T follicular helper cell (primary cell): ENCODE measurements at places on chromosomes 7 and 10.

DNA sequence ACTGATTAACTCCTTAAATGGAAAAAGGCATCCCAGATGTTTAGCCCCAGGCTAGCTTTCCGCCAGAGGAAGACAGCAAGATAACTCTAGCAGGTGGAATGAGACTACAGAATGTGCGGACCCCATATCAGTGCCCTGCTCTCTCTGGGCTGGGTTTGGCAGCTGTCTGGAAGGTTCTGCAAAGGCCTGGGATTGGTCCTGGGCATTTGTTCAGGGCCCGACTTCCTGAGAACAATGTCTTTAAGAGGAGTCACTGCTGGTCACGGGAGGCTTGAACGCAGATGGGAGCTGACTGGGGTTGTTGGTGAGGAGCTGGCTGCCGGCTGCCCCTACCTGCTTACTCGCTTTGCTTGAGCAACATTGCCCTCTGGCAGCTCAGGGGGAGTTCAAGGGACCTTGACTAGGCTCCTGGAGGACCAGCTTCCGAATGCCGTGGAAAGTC, 130.6 kb upstream of the BTBD16 start:
- DNase-seq: no peak

DNA sequence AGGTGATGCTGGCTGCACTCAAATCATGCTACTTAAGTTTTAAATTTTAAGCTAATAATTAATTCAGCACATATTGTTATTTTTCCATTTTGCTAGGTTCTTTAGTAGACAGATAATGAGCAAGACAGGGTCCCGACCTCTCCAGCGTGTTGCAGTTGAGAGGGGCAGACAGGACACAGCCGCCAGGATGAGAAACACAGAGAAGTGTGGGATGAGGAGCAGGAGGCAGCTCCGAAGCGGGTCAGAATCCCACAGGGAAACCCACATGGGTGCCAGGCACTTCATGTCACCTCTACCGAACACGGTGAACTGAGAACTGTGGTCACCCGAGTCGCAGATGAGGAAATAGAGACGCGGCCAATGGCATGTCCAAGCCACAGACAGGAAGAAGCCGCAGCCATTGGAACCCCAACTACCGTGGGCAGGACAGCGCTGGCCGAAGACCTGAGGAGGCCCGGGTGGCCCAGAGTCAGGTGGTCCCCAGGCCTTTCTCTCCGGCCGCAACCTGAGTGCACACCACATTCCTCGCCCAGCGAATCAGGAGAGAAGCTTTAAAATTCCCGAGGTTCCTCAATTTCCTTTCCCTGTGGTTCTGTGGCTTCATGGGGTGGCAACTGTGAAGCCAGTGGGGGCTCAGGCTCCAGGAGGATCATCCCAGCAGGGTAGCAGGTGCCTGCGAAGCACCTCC, 213.0 kb downstream of the DNAJB6 start:
- no peak for DNase-seq

DNA sequence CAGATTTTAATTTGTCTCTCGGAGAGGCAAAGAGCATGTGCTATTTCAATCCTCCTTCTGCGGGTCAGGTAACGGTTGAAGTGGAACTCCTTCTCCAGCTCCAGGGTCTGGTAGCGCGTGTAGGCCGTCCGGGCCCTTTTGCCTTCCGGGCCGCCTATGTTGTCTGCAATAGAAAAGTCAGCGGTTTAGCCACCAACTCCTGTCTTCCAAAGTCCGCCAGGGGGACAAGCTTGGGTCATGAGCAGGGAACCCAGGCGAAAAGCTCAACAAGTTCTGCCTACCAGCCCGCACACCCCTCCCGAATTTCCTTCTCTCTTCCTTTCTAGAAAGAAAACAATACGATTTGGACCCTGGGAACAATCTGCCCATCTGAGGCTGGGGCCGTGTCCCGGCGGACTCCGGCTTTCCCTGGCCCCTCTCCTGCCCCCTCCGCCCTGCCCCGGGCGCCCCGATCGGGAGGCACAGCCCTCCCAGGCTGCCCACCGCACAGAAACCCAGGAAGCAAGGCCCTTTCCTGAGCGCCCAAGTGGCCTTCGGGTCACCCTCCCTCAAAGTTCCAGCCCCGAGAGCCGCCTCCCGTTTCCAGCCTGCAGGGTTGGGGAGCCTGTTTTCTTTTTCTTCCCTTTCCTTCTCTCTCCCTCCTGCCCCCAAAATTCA, 1.4 kb downstream of the HOXA5 start:
- DNase-seq: no peak

DNA sequence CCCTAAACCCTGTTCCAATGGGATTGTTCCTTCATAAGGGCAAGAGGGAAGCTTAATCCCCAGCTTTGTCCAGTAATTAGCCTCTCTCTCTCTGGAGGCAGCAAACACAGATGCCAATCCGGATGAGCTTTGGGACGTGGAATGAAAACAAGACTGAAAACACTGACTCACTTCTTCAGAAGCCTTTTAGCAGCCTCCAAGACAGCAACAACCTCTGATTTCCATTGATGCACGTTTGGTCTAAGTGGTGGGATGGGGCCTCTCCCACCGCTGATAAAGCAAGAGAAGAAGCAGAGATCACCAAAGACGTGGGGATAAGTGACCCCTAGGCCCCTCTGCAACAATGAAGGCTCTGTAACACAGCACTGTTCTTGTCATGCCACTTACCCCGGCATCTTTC, 5.8 kb upstream of the GFRA1 start:
- DNase-seq: no peak

DNA sequence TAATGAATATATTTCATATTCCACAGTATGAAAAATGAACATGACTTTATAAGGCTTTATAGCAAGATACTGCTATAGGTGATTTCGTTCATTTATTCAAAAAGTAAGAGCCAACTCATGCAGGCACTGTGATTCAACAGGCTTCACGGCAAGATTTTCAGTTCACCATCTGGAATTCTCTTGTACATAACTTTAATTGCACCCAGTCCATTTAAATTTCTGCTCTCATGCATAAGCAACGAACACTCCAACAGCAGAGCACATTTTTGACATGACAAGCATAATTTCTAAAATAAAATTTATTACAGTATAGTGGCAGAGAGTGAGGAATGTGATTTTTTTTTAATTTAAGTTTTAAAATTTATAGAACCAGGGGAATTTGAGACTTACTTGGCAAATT, 436.1 kb downstream of the PHTF2 start:
- DNase-seq: no peak

GRCh38 chr7:95845007-95845406, 72.7 kb downstream of the DYNC1I1 start:
- no peak for DNase-seq
